Epithelial cell of proximal tubule (primary cell): ENCODE measurements at places on chromosomes 13 and 19. TPM values are rescaled to one million over a fixed set of nuclear protein-coding genes. Genes with fewer than 3 reads are reported as not detected.

DNA sequence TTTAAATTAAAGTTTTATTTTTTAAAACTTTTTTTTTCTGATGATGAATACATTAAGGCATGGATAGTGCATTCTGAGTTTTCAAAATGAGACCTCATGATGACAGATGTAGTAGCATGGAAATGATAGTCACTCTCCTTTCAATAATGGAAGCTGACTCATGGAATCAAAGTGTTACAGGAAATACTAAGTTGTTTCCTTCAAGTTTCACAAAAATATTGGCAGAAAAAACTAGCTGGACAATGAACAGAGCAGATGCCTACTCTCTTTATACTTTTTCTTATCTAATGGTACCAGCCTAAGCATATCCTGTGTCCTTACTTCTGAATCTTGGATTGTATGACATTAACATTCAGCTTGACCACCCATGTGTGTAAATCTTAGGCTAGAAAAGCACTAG lies 1337.3 kb downstream of the PCDH9 start:
- no peak for DNase-seq

GRCh38 chr19:7242601-7243258 lies 51.5 kb downstream of the INSR start:
- no peak for DNase-seq

The PTH2 gene
- total RNA-seq = not detected in 2 replicates

GRCh38 chr13:110332750-110333149 lies 25.7 kb downstream of the COL4A2 start:
- DNase-seq = no peak

- no peak for DNase-seq
Observed at GRCh38 chr13:30453727-30454126, 12.0 kb downstream of the HMGB1 start.

DNA sequence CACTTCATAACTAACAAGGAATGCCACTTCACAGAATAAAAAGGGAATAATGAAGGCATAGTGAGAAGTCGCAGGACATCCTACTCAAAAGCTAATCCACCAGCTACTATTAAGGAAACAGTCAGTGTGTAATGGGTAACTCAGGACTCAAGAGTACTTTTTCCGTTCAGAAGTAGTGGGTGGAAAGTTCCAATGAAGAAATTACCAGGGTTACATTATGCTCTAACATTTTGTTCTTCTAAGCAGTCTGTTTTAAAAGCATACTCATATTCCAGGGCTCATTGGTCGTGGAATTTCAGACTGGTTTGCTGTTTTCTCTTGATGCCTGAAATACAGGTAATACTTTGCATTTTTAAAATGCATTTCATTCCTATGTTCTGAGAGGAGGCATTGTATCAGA lies 222.4 kb upstream of the IRS2 start:
- DNase-seq = no peak

- DNase-seq = no peak
Observed at GRCh38 chr19:30393046-30393445, 20.9 kb downstream of the ZNF536 start.

GRCh38 chr13:50829226-50829625 lies 14.3 kb downstream of the DLEU7 start:
- DNase-seq = no peak

DNA sequence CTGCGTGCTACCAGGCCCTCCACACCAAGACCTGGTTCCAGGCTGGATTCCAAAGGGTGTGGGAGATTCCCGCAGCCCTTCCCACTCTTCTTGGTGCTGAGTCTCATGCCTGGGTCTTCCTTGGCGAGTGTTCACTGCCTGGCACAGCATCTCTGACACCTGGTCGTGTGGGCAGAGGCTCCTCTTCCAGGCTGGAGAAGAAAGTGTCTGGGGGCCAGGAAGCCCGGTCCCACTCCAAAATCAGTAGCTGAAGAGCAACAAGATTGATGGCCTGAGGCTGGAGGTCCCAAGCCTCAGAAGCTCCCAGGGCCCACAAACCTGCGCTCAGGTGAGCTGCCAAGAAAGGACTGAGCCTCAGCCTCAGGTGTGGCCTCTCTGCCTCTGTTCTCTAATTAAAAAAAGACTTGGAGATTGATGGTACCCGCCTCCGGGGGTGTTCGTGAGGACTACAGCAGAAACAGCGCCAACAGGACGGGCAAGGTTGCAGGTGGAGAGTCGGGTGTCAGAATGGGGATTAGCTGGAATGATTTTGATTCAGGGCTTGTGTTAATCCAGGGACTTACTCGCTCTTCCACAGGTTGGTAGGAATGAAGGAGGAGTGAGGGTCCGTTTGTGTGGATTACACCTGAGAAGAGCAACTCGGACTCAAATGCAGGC lies 217.5 kb downstream of the TEX29 start:
- no peak for DNase-seq

- no peak for DNase-seq
Observed at GRCh38 chr19:41753936-41754529, 1.3 kb upstream of the CEACAM6 start.

DNA sequence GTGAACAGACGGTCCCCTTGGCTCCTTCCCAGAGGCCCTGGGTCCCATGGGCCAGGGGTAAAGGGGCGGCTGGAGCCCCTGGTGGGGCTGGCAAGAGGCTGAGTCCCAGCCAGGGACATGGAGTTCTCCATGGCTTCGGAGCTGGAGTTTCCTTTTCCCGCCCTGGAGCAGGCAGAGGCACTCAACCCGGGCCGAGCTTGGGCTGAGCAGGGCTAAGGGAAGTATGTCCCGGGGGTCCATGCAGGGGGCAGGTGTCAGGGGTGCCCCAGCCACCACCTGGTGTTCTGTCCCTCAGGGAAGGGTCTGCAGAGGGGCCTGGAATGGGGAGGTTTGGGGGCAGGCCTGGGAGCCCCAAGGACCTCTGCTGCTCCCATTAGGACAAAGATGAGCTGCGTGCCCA lies 54.0 kb upstream of the TPM4 start:
- no peak for DNase-seq

GRCh38 chr13:98997738-98998641 lies 20.1 kb upstream of the DOCK9 start:
- DNase-seq = no peak

The KLK11 gene
- not detected in 2 replicates for total RNA-seq

The SH2D3A gene
- 26.6 and 27.6 TPM in 2 replicates for total RNA-seq

- no peak for DNase-seq
Observed at GRCh38 chr13:102947745-102948405, 102.0 kb downstream of the ERCC5 start.

DNA sequence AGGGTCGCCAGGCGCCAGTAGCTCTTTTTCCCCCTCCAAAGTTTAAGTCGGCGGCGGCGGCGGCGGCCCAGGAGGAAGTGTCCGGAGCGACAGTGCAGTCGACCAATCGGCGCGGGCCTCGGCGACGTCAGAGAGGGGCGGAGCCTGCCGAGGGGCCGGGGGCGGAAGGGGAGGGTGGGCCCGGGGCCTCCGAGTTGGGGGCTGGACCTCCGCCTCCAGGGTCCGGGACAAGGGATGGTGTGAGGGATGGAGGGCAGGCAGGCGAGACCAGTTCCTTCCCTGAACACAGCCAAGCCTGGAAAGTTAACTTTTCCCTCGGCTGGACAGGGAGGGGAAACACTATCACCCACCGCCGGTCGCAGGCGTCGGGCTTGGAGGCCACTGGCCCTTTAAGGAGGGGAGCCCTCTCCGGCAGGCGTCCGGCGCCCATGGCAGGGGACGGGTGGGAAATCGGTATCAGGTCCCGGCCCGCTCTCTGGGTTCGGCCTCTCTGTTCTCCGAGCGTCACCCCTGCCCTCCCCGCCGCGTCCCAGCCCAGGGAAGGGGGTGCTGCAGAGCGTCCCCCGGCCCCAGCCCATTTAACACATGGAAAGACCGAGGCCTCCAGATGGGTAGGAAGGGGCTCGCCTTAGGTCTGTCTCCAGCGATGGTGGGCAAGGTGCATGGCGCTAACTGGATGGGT lies at the start of gene PRKD2:
Gene PRKD2 (minus strand): TSS at position 81 of the 682 bp plus-strand sequence. CDS start 744 bp downstream, outside the sequence.
- no peak for DNase-seq

The MYH14 gene
- 19.2 and 23.8 TPM in 2 replicates for total RNA-seq

GRCh38 chr13:44021422-44021821 lies 141.7 kb downstream of the LACC1 start:
- DNase-seq = no peak

DNA sequence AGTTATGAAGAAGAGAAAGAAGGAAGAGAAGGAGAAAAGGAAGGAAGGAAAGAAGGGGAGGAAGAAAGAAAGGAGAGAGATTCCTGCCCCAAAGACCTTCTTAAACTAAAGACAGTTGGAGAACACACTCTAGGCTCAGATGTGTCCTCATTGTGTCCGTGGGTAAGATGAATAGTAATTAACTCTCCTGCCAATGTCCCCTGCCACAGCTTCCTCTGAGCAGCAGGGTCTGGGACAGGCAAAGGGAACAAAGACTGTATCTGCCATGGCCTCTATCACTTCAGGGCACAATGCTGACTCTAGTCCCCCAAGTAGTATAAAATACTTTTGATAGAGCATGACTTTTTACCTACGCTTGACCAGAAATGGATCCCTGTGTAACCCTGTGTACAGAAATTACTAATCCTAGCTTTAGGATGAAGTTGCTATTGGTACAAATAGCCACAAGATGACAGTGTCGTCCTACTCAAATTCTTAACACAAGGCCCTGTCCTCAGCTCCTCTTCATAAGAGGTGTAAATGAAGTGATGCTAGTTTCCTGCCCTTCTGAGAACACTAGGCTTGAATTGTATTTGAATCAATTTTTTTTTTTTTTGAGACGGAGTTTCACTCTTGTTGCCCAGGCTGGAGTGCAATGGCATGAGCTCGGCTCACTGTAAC lies 186.2 kb upstream of the GPR12 start:
- peak; percentile 27 for DNase-seq

DNA sequence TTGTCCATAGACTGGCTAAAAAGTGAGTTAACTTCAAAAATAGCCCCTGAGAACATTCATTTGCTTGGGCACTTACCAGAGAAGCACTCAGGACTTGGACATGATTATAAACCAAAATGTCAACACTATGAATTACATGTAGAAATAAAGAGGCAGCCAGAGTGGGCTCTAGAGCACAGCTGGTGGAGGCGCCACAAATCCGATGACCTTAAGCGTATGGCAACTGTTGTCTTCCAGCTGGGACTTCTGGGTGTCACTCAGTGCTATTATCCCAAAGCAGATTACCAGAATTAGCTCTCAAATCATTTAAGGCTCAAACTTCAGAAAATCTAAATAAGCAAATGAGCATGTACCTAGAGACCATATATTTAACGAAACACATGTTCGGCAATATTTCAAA lies 1255.5 kb upstream of the SLC10A2 start:
- no peak for DNase-seq

The OR10H1 gene
- not detected in 2 replicates for total RNA-seq

GRCh38 chr13:108551674-108552073 lies 77.7 kb upstream of the MYO16 start:
- no peak for DNase-seq

DNA sequence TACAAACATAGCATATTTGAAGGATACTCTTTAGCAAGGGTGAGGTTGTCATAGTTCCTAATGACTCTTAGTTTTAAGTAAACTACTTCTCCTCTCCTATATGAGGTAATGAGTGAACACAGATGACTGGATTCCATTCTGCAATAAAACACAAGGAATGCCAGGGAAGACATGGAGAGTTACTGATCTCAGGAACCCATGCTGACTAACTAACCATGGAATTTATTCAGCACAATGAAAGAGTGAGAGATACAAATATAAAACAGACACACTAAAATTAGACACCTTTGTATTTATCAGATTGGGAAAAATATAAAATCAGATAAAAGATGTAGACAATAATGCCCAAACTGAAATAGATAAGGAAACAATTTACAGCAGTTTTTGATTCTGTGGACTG lies 1525.9 kb upstream of the SLC10A2 start:
- peak; percentile 89 for DNase-seq

DNA sequence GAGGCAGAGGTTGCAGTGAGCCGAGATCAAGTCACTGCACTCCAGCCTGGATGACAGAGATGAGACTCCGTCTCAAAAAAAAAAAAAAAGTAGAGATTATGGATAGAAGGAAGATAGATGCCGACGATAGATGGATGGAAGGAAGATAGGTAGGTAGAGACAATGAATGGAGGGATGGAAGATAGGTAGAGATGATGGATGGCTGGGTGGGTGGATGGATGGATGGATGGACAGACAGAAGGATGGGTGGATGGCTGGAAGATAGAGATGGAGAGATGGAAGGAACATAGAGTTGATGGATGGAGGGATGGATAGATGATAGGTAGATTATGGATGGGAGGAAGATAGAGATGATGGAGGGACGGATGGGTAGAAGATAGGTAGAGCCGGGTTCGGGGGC lies 18.5 kb upstream of the USE1 start:
- DNase-seq = no peak

The ZNF607 gene
- total RNA-seq = 2.1 and 5.7 TPM in 2 replicates

GRCh38 chr19:14798760-14799159 lies 20.4 kb upstream of the ADGRE2 start:
- no peak for DNase-seq

DNA sequence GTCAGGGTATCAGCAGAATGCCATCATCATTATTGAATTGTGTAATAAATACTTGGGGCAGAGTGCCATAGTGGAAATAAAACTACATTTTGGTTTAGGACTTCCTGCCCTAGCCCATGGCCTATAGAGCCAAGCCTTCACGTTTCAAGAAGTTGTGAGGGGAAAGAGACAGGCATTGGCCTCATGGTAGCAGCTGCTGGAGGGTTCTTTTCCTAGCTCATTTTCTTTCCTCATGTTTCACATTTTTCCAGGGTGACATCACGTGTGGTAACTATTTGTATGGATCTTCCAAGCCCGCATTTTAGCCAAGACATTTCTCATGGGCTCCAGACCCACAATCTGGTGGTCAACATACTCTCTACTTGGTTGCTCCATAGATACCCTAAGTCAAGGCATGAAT lies 80.4 kb downstream of the LRCH1 start:
- DNase-seq = peak; percentile 73

DNA sequence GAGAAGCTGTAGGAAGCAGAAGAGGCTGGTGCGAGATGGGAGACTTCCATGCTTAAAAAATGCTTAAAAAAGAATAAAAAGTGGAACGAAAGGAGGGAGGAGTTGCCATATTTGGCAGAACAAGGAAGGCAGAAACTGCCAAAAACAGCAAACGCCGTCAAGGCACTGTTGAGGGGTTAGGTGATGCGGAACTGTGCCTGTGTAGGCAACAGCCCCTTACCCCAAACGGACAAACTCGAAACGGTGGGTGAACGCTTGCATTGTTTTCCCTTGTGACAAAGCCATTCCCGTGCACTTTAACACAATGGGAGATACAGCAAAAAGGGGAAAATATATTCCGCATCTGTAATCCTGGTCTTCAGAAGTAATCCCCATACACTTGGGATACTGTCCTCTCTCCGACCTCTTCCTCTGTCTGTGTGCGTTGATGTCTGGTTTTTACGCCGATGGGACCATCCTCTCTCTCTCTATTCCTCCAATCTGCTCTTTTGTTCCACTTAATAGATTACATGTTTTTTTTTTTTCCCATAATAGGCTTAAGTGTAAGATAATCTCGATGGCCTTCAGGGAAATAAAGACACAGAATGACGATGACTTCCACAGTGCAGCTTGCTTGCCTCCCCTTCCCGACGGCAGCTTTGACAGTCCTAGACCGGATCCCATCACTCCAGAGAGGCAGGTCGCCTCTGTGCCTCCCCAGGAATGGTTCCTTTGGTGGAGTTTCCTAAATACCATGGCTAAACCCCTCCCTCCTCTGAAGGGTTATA lies 132.7 kb upstream of the RNF113B start:
- no peak for DNase-seq
